Suppressor macrophage (primary cell): ENCODE measurements at places on chromosomes 4 and X.

- no peak for DNase-seq
Observed at GRCh38 chrX:132406106-132406505, 82.7 kb downstream of the MBNL3 start.

GRCh38 chr4:112896609-112897190 lies 152.8 kb upstream of the ANK2 start:
- DNase-seq: no peak

- DNase-seq: no peak
Observed at GRCh38 chrX:11525685-11526084, 140.0 kb downstream of the ARHGAP6 start.

- DNase-seq: no peak
Observed at GRCh38 chrX:133461231-133461630, 45.9 kb upstream of the GPC4 start.

- peak; percentile 66 for DNase-seq
Observed at GRCh38 chr4:165299399-165300060, 27.9 kb upstream of the MSMO1 start.

GRCh38 chr4:139208404-139208945 lies 31.5 kb upstream of the ELF2 start:
- DNase-seq: peak; percentile 86

GRCh38 chr4:111636961-111637585 lies 508.2 kb upstream of the FAM241A start:
- DNase-seq: no peak

DNA sequence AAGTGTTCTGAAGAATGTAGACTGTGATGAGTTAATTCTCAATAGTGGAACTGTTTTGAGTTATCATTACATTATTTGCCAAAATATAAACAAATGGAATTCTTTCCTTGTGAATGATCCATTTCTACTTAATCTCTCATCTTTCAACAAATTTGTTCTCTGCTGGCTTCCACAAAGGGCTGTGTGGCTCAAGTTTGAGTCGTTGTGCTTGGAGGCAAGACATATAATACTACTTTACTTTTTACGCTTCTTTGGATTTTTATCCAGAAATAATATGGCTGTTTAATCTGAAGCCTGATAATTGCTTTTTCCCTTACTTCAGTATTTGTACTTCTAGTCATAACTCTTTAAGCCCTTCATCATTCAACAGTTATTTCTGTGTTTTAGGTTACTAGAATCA lies 169.5 kb downstream of the ARHGAP10 start:
- DNase-seq: no peak

GRCh38 chr4:23371533-23371932 lies 518.3 kb downstream of the PPARGC1A start:
- DNase-seq: no peak

DNA sequence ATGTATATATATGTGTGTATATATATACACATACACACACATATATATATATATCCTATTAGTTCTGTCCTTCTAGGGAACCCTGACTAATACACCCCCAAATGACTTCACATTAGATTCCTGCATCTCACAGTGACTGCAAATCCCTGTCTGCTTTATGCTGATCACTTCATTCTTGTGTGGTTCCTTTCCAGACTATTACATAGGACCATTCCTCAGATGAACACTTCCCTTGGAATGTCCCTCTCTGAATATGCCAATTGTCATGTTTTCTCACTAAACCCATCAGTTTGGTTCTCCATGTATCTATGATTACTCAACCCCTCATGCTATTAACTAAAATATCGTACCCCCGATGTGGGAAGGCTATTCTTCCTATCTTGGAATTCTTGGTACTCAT lies 605.2 kb upstream of the NR3C2 start:
- no peak for DNase-seq

GRCh38 chr4:123418351-123418931 lies 21.8 kb downstream of the SPRY1 start:
- peak; percentile 22 for DNase-seq

DNA sequence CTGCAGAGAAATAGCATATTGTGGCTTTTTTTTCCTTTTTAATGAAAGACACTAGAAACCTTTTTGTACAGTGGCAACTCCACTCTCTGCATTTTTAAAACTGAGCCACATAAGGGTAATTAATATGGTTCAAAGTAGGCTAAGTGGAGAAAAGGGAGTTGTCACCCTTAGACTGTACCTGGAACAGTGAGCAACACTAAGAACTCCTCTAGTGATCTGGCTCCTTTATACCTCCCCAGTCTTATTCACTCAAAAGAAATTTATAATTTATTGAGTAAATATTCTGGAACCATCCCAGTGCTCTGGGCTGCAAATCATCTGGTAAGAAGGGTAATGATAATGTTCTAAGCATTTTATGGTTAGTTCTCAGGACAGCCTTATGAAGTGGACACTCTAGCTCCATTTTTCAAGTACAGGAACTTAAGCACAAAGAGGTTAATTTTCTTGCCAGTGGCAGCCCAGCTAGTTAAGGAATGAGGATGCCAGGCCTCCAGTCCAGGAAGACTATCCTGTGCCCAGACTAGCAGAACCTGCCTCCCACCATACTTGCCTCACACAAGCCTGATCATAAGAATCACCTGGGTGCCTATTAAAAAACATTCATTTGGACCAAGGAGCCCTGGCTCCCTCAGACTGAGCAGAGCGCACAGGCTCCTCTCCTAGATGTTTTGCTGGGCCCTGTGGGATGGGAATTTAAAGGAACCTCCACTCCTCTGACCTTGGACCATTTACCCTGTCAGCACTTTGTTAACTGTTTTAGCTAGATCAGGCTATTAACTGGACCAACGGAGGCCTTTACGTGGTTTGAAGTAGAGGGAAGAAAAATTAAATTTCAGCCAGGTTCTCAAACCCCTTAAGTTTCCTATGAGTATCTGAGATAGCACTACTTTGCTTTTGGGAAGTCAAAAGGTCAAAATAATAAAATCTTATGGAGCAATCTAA lies 102.6 kb downstream of the PDE5A start:
- DNase-seq: no peak

DNA sequence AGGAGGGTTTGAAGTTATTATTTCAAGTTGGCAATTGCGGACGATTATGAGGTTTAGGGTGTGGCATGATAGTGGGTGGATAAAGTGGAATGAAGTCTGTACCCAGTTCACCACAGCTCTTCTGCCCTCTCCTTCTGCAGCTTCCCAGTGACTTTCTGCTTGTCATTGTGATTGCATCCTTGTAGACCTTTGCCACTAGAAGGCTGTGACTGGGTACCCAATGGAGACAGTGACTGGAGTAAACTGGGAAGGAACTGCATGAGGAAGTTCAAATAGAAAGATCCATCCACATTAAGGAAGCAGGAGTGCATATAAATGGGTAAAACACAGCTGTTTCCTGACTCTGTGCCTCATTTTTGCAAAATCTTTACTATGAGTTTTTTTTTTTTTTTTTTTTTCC lies 53.5 kb upstream of the SPANXN3 start:
- DNase-seq: peak; percentile 2

DNA sequence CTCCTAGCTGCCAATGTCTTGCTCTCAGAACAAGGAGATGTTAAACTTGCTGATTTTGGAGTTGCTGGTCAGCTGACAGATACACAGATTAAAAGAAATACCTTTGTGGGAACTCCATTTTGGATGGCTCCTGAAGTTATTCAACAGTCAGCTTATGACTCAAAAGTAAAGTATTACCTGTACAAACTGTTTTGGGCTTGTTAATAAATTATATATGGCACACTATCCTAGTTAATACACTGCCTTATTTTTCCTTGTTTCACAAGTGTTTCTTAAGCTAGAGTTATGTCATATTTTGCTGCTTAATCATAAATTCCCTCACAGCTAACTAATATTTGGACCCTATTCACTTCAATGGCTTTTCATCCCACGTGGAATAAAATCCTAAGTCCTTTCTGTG lies 45.3 kb downstream of the STK26 start:
- no peak for DNase-seq

DNA sequence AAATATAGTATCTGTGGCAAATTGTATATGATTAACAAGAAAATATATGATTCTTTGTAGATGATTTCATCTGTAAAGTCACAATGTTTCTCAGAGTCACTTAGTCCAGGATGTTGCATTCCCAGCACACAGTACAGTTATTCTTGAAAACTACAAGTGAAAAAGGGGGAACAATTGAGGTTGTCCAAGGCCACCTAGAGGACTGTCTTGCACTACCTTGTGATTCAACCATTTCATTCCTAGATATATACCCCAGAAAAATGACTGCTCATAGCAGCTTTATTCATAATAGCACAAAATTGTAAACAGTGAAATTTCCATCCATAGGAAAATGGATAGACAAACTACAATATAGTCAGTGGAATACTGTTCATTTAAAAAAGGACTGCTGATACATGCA lies 16.0 kb downstream of the C4orf33 start:
- DNase-seq: no peak

- DNase-seq: peak; percentile 23
Observed at GRCh38 chrX:40100141-40100536, 2.4 kb upstream of the BCOR start.

DNA sequence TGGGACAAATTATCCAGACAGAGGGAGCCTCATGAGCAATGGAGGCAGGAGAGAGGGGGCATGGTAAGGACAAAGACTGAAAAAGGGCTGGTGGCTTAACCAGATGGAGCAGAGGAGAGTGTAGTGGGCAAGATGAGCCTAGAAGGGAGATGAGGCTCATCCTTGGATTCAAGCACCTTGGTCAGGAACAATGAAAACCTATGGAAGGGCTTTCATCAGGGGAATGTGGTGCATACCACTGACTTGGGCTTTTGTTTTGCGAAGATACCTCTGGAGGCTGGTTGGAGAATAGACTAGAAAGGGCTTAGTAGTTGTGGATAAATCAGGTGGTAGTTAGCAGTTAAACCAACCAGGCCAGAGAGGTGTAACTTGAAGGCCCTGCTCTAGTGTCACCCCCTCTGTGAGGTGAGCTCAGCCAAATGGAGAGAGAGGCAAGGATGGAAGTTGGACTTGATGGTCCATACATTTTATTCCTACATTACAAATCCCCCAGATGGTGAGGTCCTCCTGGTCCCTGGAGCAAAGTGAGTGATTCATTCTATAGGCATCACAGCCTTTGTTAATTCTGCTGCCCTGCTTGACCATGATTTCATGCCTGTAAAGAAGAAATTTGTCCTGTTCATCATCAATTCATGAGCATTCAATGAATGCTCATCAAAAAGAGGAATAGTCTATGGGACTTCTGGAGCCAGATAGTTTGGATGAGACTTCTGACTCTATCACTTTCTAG lies 264.8 kb upstream of the IGFBP7 start:
- DNase-seq: no peak

DNA sequence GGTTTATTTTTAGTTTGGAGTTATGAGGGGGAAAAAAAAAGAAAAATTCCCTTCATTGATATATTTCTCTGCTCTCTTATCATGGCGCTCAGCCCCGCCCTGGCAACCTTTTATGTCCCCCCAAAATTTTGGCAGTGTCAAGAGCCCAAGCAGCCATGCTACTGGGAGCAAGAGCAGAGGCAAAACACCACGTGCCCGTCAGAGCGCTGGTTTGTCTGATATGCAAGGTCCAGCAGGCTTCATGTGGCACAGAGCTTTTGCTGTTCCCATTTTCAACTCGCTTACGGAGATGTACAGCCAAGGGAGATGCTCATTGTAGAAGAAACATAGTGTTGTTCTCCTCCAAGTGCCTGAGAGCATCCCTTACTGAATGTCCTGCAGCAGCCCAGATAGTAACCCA lies 27.3 kb downstream of the SLITRK2 start:
- DNase-seq: no peak

DNA sequence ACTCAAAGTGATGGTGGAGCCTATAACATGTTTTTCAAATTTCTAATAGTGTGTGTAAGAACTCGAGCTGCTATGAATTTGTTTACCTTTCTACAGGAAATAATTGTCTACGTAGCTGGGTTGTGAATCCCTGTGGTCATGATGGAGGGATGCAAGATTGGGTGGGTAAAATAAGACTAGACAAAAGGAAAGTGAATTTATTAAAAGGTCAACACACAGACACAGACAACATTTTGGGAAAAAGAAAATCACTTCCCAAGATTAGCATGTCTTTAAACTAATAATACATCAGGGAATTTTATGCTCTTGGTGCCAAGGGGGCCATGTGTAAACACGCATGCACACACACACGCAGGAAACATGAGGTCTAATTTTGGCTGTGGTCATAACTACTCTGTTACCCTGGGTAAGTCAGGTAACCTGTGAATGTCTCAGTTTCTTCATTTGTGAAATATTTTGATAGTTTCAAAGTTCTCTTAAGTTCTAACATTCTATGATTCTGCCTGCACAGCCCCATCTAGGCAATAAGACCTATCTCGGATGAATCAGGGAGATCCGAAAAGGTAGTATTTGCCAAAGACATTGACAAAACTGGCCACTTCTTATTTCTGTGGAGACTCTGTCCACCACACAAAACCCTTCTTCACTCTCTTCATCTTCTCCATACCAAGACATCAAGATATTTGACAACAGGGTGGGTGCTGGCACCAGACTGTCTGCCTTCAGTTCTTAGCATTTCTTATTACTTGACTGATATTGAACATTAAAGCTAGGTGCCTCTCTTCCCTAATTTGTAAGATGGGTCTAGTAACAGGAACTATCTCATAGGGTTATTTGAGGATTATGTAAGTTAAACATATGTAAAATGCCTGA lies 1.6 kb upstream of the UNC5C start:
- no peak for DNase-seq

DNA sequence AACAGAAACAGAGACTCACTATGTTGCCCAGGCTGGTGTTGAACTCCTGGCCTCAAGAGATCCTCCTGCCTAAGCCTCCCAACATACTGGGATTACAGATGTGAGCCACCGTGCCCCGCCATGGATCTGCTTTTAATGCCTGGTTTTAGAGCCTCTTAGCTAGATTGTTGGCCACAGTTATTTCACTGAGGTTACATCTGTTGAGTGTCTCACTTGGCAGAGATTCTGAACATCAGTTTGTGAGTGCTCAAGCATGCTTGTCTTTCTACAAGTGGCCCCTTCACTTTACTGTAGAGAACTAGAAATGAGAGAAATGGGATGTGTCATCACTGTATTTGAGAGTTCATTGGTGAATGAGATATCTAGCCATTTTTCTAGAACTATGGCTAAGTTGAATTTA lies 218.5 kb downstream of the APBB2 start:
- DNase-seq: no peak

- DNase-seq: no peak
Observed at GRCh38 chrX:19774905-19775304, 112.5 kb downstream of the SH3KBP1 start.

GRCh38 chrX:10157032-10157341 lies 212 bp downstream of the CLCN4 start:
- no peak for DNase-seq

DNA sequence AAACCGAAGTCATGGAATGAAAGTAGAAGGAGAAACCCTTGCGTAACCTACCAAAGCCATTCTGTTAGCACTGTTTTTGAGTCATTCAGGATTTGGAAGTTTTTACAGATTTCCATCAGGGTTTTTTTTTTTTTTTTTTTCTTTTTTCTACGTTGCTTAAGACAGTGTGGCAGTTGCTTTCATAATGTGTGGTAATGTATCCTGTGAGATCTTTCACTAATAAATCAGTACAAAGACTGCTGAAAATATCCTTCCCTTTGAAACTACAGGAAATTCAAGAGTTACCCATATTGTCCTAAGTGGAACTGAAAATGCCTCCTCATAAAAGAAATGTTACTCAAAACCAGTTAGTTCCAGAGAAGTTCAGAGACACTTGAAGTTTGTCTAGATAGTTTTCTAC lies 137.8 kb downstream of the RAPGEF2 start:
- peak; percentile 42 for DNase-seq
